ENCODE measurements at places on chromosomes 7 and 10.

- no peak for DNase-seq
Measured at GRCh38 chr7:149180722-149181449, 14.5 kb upstream of the ZNF282 start.

GRCh38 chr10:36331121-36331520 lies 689.0 kb upstream of the FZD8 start:
- DNase-seq = no peak

DNA sequence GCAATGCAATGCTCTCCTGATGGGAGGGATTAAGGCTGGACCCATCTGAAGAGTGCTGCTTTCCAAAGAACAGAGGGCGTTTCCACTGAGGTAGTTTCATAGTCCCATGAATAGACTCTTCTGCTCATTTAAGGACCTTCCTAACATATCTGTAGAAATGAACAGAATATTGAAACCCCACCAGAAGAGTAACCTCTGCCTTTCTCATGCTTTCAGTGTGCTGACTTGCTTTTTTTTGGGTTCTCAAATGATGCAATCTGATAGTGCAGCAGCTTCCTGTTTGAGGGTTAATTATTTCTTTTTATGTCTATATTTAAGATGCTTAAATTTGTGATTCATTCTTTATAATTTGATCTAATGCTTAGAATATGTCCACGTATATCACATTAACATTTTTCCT lies 82.2 kb downstream of the GATA3 start:
- DNase-seq = no peak

DNA sequence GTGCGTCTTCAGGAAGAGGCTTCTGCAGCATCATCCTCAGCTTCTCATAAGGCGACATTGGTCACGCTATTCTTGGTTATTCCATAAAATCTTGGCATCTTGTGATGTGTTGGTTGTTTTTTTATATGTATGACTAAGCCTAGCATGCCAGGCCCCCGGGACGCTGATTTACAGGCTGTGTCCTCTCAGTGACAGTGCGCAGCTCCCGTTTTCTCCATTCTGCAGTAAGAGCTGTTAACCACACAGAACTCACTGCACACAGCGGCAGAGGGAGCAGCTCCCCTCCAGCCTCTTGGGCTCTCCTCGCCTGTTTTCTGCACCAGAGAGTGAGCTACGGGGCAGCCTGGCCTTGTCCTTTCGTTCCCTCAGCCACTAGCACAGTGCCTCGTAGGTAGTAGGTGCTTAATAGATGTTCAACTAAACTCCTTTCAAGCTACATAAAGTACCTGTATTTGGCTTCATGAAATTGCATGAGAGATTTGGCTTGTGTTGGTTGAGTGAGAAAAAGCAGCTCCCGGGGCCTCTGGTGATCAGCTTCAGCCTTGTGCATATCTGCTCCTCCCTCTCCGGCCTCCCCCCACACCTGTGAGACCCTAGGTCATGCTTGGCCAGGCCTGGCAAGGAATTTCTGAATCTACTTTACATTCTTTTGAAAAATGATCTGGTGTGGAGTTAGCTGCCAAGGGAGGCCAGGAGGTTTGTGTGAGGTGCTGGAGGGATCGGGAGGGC lies 116.2 kb downstream of the WDR37 start:
- DNase-seq = no peak

DNA sequence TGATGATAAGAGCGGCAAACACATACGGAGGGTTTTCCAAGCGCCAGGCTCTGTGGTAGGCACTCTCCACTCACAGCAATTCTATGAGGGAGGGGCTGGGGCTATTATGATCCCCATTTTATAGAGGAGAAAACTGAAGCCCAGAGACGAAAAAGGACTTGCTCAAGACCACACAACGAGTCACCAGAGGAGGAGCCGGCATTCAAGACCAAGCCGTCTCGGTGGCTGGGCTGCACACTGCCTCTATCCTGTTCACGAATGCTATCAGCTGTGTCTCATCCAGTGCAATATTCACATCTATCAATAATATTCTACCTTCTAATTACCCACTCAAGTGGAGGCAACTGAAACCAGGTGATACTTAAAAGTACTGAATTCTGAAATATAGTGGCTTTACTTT lies 67.8 kb upstream of the NMT2 start:
- no peak for DNase-seq

GRCh38 chr10:49151025-49151445 lies 17.2 kb upstream of the FAM170B start:
- no peak for DNase-seq

- peak; percentile 5 for DNase-seq
Measured at GRCh38 chr7:2709553-2710285, 21.7 kb downstream of the AMZ1 start.
